ENCODE measurements at places on chromosomes 16 and 17. TPM values are rescaled to one million over a fixed set of nuclear protein-coding genes. Genes with fewer than 3 reads are reported as not detected.
A peak's percentile ranks its signal among the peaks of the same experiment; 100 is the strongest.

KRT36 gene
- 0.36 TPM for total RNA-seq

PALB2 gene
- 14.5 TPM for total RNA-seq

GRCh38 chr17:59558953-59559352 is 6.5 kb upstream of the DHX40 start:
- DNase-seq: no peak

GRCh38 chr17:68294196-68294555 is 2.9 kb downstream of the ARSG start:
- DNase-seq: no peak

DNA sequence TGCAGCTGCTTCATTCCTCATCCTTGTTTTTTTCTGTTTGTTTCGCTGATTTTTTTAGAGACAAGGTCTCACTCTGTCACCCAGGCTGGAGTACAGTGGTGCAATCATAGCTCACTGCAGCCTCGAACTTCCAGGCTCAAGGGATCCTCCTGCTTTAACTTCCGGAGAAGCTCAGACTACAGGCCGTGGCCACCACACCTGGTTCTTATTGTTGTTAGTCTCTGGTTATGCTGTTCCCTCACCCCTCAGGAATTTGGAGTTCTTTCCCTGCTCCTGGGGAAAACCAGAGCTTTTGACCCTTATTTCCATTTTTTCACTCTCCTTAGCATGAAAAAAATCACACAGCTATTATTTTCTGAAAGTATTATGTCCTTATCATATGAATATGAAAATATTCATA is 1.8 kb downstream of the ODF4 start:
- DNase-seq: no peak

ZG16B gene
- not detected for total RNA-seq

DNA sequence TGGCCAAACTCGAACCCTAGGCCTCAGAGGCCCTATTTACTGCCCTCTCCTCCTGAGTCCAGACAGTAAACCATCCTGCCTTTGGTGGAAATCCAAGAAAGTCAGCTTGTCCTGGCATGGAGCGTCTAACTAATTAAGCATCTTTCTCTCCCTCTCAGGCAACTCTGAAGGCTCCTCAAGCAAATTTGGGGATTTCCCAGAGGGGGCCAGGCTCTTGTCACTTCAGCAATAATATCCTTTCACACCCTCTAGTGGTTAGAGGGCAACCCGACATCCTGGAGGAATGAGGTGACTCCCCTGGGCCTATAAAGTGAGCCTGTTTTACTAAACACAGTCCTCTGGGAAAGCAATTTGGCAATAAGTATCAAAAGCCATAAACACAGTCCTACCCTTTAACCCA is 60.4 kb downstream of the NOG start:
- no peak for DNase-seq

DNA sequence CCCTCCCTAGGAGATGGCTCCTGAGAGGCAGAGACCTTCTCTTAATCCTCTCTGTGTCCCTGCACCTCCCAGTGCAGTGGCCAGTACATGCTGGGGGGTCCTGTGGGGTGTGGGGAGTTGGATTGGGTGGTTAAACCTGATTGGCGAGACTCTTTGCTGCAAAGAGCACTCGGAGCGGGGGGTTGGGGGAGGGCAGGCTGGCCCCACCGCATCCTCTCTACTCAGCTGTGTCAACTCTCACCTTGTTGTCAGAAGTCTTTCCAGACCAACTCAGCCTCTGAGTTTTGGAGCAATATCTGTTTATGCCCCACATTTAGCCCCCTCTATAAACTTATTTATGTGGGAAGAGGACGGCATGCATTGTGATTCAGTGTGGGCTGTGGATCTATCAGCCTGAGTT is 40.0 kb downstream of the SMARCE1 start:
- no peak for DNase-seq

GRCh38 chr17:44955674-44956425 is 8.3 kb upstream of the KIF18B start:
- DNase-seq: no peak

DNA sequence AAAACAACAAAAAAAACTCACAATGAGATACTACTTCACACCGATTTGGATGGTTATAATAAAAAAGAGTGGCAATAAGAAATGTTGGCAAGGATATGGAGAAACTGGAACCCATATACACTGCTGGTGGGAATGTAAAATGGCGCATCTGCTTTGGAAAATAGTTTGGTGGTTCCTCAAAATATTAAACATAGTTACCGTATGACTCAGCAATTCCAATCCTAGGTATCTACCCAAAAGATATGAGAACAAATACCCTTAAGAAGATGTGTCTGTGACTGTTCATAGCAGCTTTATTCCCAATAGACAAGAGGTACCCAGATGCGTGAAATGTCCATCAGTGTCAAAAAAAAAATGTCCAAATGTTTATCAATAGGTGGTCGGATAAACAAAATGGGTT is 7.2 kb downstream of the CPPED1 start:
- DNase-seq: no peak

DNA sequence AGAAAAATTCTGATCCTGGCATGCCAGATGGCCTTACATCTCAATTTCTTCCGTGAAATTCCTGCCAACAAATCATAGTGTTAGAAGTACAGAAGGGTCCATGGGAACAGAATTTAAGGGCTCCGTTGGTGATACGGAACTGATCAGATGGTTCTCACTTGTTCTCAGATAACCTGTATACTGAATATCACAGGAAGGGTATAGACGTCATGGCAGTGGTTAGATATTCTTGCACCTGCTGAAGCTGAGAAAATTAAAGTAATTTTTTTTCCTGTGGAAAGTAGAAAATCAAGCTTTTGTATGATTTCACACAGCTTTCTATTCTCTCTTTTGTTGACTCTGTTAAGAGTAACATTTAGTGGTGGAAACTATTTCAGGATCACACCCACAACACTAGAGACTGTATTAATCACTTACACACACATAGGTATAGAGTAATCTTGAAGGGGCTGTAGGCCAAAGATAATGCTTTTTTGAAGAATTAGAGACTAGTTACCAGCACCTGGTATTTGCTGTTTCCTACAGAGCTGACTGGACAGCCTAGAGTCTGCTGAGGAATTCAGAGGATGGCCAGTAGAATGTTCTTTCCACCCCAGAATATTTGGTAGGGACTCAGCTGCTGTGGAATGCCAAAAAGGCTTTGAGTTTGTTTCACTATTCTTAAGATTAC is 7.5 kb downstream of the TENT4B start:
- no peak for DNase-seq

DNA sequence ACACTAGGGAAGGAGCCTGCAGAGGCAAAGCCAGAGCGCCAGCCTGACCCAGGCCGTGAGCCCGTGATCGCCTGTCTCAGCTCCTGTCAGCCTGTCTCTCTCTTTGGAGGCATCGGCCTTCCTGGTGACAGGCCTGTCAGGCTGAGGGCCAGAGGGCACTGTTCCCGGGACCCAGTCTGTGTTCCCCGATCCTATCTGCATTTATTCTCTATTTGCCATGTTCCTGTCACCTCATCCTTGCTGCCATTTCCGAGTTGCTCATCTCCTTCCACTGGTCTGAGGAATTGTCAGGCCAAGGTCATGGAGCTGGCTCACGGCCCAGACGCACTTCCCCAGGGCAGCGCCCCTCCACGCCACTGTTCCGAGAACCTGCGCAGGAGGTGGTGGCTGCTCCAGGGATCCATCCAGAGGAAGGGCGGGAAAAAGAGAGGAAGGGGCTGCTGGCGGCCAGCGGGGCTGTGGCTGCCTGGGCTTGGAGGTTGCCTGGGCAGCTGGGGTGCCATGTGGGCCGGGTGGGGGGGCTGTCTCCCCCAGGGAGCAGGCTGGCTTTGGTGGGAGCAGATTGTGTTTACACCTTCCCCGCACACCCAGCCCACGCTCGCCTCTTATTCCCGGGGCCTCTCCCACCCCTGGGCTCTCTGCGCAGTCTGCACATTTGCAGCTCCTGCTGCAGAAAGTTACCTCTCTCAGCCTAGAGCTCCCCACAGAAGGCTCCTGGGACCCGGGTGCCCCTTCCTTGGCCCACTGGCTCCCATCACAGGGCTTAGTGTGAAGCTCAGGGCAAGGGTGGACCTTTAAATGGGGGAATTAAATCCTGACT is 4.9 kb downstream of the PRCD start:
- peak; percentile 67 for DNase-seq

CSH2 gene
- not detected for total RNA-seq

DNA sequence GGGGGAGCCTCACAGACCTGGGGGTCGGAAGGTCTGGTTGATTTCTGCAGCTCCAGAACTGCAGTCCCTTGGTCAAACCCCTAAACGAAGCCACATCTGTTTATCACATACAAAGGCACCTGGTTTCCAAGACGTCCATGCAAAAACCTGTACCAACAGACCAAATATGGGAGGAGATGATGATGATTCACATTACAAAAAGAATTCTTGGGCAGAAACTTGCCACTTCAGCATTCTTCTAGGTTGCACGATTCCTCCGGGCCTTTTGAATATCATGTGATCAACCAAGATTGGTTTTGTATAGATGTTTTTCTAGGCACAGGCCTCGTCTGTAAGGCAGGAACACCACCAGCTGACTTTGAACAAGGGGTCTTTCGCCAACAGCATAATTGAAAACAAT is 466.3 kb downstream of the SOX9 start:
- no peak for DNase-seq

DNA sequence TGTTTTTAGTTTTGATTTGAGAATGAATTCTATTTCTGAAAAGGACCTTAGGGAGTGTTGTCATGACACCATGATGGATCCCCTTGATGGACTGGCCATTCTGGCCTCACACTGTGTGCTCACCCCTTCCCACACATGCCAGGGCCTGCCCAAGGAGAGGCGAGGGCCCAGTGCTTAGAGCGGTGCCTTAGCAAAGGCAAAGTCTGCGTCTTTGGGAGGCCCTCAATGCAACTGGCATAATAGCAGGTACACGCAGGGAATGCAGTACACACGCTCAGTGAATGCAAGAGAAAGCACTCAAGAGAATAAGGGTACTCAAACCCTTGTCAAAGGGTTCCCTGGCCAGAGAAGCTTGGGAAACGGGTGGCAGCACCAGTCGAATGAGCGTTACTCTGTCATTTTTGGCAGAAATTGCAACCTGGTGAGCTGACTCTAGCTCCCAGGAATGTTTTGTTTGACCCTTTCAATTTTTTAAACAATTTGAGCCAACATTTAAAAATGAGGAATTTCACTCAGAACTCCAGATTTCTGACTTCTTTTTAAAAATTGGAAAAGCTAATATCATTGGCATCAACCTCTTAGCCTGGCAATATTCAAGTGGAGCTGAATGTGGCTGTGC is 32.1 kb downstream of the NKD1 start:
- no peak for DNase-seq

- DNase-seq: no peak
Measured at GRCh38 chr17:62760945-62761267, 47.2 kb downstream of the MARCHF10 start.

ADORA2B gene
- total RNA-seq: not detected

GRCh38 chr17:66775881-66776400 is 59.0 kb upstream of the CACNG5 start:
- no peak for DNase-seq

GRCh38 chr17:55311767-55312375 is 47.1 kb downstream of the HLF start:
- DNase-seq: no peak

- DNase-seq: no peak
Measured at GRCh38 chr17:66829386-66829864, 5.5 kb upstream of the CACNG5 start.

DNA sequence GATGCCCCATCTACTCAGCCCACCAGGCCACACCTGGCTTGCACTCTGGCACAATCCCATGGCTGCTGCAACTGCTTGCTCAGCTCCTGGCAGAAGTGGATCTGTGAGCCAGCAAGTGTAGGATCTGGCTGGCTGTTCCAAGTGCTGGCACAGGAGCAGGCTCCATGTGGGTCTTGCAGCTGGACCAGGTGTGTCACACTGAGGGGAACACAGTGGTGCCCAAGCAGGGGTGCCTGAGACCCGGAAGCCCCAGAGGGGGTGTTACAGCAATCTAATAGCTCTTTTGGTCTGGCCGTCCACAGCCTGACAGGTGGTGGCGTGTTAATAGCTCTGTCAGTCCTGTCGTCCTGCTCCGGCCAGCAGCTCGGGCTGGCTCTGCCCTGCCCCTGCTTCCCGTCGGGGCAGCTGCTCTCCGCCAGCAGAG is 19.6 kb upstream of the GOT2 start:
- no peak for DNase-seq

SALL1 gene
- not detected for total RNA-seq

- DNase-seq: peak; percentile 91
Measured at GRCh38 chr16:79599837-79600637, 500 bp downstream of the MAF start.
